ENCODE measurements at places on chromosomes 12 and 14. TPM values are rescaled to one million over a fixed set of nuclear protein-coding genes. Genes with fewer than 3 reads are reported as not detected.

DNA sequence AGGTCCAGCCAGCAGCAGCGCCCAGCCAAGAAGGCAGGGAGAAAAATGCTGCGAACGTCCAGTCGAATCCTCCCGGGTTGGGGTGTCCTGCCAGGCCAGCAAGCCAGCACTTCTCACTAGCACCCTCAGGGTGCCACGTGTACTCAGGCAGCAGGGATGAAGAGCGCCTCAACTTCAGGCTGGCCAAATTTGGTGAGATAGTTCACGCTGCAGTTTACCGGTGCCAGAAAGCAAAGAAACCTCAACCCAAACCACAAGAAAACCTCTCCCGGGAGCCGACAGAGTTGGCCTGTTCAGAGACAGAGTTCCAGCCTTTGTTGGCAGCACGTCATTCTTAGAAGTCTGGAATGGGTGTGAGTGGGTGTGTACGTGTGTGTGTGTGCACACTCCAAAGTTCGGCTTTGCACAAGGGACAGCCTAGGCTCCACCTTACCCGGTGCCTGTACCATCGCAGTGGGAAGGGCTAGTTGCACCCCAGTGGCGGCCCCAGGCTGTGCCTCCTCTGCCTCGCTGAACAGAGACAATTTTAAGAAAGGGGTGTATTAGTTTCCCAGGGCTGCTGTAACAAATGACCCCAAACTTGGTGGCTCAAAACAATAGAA is 42.1 kb downstream of the ELK3 start:
- no peak for DNase-seq

DNA sequence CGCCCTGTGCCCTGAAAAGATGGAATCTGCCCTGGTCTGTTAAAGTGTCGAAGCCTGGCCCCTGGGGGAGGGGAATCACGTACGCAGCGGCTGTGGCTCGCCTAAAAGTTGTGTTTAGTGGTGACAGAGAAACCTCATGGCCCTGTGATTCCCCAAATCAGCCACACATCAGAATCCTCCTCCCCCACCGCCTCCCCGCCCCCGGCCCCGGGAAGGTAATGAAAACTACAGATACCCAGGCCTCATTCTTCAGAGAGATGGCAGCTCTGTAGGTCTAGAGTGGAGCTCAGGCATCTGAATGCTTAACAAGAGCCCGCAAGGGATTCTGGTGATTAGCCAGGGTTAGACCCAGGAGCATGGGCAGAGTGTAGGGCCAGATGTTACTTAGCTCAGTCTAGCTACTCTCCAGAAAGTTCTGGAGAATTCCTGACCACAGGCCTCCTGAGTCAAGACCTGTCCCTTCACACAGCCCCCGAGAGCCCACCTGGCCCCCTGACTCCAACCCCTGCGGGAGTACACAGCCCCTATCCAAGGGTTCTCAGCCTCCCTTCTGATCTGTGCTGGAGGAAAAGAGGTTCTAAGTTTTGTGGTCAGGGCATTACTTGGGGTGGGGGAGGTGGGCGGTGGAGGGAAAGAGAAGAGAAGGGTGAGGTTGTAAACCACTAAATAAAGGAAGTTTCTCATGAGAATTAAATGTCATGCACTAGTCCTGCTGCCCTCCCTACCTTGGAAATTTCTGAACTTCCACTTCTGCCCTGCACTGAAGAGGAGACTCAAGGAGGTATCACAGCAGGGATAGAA is 114.8 kb downstream of the PLXNC1 start:
- DNase-seq, result peak; percentile 15

DNA sequence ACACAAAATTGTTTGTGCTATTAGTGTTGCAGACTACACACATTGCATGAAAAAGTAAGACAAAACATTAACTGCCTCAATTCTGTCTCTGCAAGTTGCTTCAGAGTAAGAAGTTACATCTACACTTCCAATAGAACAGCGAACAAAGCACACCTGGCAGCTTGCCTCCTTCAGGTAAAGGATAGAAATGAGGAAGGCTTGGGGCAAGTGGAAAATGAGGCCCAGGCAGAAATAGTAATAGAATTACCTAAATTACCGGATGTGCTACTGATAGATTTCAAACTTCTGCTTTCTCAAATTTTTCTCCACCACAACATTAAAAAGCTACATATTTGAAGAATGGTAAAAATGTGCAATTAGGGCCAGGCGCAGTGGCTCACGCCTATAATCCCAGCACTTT is 37.7 kb downstream of the CCDC175 start:
- DNase-seq, result no peak

GRCh38 chr14:32865827-32866376 is 72.8 kb upstream of the NPAS3 start:
- DNase-seq, result no peak

- no peak for DNase-seq
Measured at GRCh38 chr12:19031032-19031431, 98.5 kb upstream of the PLEKHA5 start.

GRCh38 chr14:22973217-22974032 is 8.9 kb downstream of the AJUBA start:
- peak; percentile 55 for DNase-seq

DNA sequence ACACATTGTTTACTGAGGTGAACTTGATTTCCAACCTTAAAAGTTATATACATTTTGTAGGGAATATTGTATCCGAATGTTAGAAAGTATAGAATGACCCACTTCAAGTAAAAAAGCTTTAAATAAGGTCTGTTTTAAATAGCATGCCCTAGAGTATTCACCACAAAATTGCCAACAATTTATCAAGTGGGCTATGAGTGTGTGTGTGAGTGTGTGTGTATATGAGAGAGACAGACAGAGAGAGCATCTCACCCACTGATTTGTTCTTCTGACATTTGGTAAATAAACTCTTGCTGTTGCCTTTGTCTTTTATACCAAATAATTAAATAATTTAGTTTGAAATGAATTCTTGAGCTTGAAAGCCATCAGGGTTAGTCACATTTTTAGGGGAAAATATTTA is 29.8 kb upstream of the RAP1B start:
- DNase-seq, result no peak

DNA sequence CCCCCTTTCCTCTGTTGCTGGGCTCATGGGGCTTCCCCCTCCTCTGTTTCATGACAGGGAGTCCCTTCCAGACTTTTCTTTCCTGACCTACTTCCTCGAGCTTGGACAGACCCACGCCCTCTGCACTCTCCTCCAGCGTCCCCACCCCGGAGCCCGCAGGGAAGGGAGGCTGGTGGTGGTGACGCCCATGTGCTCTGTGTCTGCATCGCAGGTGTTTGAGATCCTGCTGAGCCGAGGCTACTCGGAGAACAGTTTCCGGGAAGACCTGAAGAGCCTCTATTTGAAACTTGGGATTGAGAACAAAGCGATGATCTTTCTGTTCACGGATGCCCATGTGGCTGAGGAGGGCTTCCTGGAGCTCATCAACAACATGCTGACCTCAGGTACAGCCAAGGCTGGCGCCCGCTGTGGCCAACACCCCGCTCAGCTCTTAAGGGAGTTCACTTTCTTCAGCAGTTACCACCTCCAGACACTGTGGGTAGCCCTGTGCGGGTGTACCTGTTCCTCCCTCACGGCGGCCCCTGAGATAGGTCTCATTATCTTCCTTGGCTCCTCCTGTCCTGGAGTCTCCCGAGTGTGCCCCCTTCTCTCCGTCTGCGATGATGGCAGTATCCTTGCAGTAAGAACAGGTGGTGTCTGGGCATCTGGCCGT is 85.6 kb downstream of the CCDC92 start:
- DNase-seq, result no peak

Gene PLCZ1
- total RNA-seq, result not detected

DNA sequence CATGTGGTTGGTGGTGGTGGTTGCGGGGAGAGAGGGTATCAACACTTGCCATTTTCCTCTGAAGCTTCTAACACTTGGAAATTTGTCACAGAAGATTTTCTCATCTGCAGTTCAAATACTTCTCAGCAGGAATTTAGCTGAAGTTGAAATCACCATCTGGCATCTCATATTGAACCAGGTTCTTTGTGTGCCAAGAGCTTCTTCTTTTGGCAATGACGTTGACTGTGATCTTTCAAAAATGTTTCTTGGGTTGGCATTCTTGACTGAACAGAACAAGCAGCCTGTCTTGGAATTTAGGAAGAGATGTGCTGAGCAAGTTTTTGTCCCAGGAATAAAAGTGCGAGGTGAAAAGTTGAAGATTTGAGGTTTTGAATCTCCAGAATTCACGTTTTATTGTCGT is 8.7 kb upstream of the NIN start:
- DNase-seq, result no peak

- peak; percentile 77 for DNase-seq
Measured at GRCh38 chr12:101925361-101925760, 48.0 kb downstream of the DRAM1 start.

- no peak for DNase-seq
Measured at GRCh38 chr14:95365401-95365800, 45.7 kb upstream of the CLMN start.

Gene TMEM30B
- 97.8 TPM for total RNA-seq

DNA sequence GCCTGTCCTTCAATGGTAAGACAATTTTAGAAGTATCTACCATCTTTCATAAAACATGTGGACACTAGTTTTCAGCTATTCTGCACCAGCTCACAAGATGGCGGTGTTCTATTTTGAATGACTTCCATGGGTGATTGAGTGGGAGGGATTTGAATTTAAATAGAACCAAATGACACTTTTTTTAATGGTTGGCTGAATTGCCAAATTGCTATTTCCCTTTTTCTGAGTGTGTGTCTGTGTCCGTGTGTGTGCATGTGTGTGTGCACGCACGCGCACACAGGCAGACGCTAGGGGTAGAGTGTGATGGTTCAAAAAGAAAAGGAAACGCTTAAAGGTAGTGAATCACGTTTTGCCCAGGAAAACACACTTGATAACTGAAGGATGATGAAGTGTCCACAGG is 362.6 kb downstream of the DAD1 start:
- no peak for DNase-seq

DNA sequence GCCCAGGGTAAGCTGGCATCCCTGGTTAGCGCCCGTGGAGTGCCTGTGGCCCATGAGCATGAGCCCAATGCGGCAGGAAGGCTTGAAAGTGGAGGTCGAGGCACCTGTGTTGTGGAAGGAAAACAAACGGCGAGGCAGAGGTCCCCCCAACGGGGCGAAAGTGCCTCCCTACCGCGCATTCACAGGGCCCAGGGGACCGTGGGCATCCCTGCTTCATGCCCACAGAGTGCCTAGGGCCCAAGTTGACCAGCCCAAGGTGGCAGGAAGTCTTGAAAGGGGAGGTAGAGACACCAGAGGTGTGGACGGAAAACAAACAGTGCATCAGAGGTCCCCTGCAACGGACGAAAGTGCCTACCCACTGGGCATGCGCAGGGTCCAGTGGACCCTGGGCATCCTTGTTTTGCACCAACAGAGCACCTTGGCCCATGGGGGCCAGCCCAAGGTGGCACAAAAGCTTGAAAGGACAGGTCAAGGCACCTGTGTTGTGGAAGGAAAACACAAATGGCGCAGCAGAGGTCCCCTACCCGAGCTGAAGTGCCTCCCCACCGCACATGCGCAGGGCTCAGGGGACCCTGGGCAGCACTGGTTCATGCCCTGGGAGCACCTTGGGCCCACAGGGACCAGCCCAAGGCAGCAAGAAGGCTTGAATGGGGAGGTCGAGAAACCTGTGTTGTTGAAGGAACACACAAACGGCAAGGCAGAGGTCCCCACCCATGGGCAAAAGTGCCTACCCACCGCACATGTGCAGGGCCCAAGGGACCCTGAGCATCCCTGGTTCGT is 377.5 kb downstream of the ALG10 start:
- DNase-seq, result peak; percentile 4

DNA sequence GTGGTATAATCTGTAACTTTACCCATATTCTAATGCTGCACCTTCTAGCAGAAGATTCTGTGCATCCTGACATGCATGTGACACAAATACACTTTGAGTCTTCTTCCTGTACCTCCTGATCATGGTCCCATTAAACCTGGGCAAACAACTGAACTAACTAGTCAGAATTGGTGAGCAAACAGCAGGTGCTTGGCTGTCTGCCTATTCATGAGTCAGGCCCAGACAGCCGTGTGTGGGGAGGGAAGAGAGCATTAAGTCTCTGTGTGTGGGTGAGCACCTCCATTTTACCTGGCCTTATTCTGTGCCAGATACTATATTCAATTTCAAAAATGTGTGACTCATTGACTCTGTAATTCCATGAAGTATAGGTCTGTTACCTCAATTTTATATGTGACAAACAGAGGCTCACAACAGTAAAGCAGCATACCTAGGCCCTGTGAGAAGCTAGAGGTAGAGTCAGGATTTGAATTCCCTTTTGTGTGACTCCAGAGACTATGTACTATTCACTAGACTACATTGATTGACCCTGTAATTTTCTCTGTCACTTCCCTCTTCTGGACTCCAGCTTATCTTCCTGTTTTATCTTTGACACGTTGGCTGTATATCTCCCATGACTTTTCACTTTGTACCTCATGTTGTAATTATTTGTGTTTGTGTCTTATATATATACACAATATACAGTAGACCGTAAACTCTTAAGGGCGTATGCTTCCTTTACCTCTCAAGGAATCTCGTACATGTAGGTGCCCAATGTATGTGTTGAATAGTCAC is 32.2 kb downstream of the SUSD6 start:
- DNase-seq, result peak; percentile 83

Gene TAS2R13
- total RNA-seq, result 0.78 TPM

Gene GPRC5A
- 7.2 TPM for total RNA-seq

GRCh38 chr12:2229661-2230539 is 177.1 kb downstream of the CACNA1C start:
- DNase-seq, result no peak

Gene CRIP1
- total RNA-seq, result 35.7 TPM

Gene CDK4
- total RNA-seq, result 67.8 TPM

GRCh38 chr12:63467951-63468350 is 200.3 kb downstream of the DPY19L2 start:
- DNase-seq, result no peak

GRCh38 chr14:56295743-56296142 is 177.5 kb downstream of the PELI2 start:
- DNase-seq, result no peak

Gene ITGB7
- total RNA-seq, result 5.8 TPM

- no peak for DNase-seq
Measured at GRCh38 chr12:5247144-5247543, 184.8 kb upstream of the NTF3 start.

Gene CFAP251
- 7.0 TPM for total RNA-seq

DNA sequence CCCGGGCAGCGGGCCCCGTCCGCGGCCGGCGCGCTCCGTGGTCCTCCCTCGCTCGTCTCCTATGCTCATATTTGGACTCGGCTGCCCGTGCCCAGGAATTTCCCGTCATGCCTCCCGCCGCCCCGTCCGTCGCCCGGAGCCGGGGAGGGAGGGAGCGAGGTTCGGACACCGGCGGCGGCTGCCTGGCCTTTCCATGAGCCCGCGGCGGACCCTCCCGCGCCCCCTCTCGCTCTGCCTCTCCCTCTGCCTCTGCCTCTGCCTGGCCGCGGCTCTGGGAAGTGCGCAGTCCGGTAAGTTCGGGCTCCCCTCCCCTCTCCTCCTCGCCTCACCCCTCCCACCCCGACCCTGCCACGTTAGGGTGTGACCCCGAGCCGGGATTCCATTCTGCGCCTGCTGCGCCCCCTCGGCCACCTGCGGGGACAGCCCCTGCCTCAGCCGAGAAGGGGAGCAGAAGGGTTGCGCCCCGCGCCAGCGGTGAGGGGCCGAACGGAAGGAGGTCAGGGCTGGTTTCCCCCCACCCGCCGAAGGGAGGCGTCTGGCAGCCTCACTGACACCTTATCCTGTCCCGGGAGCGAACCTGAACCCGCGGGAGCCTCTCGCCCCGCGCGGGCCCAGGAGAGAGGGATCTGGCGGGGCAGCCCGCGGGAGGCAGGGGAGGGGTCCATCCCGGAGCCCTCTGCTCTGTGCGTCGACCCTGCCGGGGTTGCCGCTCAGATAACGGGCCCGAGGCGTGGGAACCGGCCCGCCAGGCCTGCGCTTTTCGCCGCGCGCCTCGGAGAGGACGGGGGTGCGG is at the start of gene MSRB3:
Gene MSRB3 (plus strand): TSS at position 108 of the 793 bp plus-strand sequence. CDS start 29,897 bp downstream, outside the sequence.
- peak; percentile 67 for DNase-seq
